GDM1 (cell line): ENCODE measurements at places on chromosomes 11 and 22.

DNA sequence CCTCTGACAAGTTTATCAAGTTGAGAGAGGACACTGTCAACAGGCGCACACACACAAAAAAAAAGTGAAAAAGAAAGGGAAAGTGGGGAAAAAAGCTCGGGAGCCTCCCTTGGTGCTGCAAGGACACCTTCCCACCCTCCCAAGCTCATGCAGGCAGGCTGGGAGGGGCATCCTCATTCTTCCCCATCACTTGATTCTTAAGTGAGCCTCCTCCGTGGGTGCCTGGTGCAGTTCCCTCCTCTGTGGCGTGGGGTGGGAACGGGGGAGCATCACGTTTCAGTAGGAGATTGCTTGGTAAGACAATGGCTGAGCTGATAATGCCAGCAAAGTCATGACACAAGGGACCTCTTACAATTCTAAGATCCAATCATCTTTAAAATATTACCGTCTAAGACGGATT, 108.8 kb downstream of the NXPE2 start:
- DNase-seq: no peak

GRCh38 chr22:38489142-38489541, 17.0 kb downstream of the DDX17 start:
- DNase-seq: no peak

GRCh38 chr11:116457336-116458007, 315.3 kb downstream of the BUD13 start:
- no peak for DNase-seq

- no peak for DNase-seq
These were observed 43.4 kb downstream of the MS4A2 start for GRCh38 chr11:60131912-60132311.

DNA sequence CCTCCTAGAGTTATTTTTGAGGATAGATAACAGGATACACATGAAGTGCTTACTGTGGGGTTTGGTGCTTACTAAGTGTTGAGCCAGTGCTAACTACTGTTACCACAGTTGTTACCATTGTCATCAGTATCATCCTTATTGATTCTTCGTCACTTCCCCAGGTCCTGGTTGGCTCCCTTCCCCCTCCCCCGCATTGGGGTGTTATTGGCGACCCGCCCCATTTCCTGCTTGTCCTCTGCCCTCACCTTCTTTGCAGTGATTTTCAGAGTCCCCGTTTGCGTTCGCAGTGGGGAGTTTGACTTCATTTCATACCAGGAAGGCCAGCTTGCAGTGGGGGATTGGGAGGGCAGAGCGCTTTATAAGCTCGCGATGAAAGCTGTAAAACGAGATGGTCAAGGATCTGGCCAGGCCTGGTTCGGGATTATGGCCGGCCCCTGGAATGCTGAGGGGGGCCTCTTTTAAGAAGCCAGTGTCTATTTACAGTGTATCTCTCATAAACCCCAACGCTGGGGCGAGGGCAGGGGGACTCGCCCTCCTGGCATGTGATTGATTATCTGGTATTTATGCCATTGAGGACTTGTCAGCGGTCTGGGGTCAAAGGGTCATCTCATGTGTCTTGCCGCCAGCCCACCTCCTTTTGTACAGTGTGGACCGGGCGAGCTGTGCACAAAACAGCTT, 84.6 kb upstream of the NNMT start:
- DNase-seq: no peak

DNA sequence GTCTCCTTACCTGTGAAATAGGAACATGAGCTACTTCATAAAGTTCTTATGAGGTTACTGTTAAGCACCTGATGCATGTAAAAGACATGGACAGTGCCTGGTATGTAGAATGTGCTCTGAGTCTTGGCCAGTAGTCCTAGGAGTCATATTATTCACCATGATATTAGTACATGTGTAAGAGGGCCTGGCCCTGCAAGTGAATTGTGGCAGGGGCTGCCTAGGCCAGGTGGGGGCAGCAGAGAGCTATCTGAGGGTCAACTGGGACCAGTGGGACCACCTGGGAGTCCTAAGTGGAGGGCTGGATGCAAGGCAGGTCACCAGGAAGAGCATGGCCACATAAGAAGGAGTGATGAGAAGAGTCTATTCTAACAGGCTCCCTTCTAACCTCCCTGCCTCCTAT, 529.5 kb downstream of the SOX6 start:
- DNase-seq: no peak
